ENCODE measurements at places on chromosomes 13 and 19. TPM values are rescaled to one million over a fixed set of nuclear protein-coding genes. Genes with fewer than 3 reads are reported as not detected.

ERICH6B gene
- total RNA-seq, result not detected

HSD17B14 gene
- total RNA-seq, result not detected

GRIK5 gene
- 0.42 TPM for total RNA-seq

ZNF547 gene
- total RNA-seq, result 2.6 TPM

TNFSF13B gene
- not detected for total RNA-seq

ZNF723 gene
- total RNA-seq, result not detected

EHD2 gene
- 9.7 TPM for total RNA-seq

IRF3 gene
- 110 TPM for total RNA-seq

GRCh38 chr19:40611900-40612698, 10.9 kb downstream of the LTBP4 start:
- no peak for DNase-seq

- DNase-seq, result peak; percentile 75
These were observed 62.6 kb downstream of the IER2 start for GRCh38 chr19:13212759-13213330.

C3 gene
- 10.2 TPM for total RNA-seq

S1PR5 gene
- 2.2 TPM for total RNA-seq

- DNase-seq, result no peak
These were observed 27.7 kb upstream of the POU2F2 start for GRCh38 chr19:42159942-42160341.

GRCh38 chr13:19062019-19062646, 119.5 kb downstream of the TUBA3C start:
- DNase-seq, result no peak

- no peak for DNase-seq
These were observed 87.5 kb downstream of the TSHZ3 start for GRCh38 chr19:31261603-31262212.

FLT1 gene
- total RNA-seq, result 4.2 TPM

DNA sequence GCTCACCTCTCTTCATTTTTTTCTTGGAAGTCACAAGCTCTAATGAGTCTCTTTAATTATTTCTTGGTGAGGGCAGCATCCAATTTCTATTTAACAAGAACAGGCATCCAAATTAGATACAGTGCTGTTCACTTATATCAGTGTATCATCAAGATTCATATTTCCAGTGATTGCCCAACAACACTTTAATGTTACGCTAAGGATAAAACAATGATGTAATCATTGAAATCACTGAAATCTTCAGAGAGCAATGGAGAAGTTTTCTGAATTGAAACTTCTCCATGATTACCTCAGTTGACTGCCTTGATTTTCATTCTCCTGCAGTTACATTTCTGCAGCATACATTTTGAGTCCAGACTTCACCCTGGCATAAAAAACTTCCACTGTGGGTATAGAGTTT, 17.1 kb upstream of the LRCH1 start:
- no peak for DNase-seq

GRCh38 chr13:73825143-73825542, 309.1 kb downstream of the KLF12 start:
- no peak for DNase-seq

DNA sequence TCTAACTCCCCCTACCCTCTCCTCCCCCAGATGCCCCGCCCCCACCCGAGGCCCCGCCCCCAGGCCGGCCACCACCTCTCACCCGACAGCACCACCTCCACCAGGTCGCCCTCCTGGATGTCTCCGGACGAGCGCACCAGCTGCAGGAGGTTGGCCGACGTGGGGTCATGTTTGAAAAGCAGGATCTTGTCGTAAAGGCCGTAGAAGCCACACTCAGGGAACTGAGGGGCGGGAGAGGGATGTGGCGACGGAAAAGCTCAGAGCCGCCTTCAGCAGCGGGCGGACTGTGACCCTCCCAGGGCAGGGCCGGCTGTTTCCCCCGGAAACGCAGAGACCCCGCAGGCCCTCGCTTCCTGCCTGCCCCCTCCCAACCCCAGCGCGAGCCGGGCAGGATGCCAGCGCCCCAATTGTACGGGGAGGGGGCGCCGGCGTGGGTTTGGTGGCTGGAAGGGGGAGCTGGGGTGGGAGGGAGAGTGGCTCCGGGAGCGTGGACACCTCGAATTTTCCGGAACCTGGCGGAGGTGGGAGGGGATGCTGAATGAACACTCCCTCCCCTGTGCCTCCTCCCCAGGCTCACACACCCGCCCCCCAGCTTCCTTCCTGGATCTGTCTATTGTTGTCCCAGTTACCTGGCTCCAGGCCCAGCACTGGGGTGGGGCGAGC, 3.0 kb downstream of the PRKD2 start:
- DNase-seq, result peak; percentile 88

DNA sequence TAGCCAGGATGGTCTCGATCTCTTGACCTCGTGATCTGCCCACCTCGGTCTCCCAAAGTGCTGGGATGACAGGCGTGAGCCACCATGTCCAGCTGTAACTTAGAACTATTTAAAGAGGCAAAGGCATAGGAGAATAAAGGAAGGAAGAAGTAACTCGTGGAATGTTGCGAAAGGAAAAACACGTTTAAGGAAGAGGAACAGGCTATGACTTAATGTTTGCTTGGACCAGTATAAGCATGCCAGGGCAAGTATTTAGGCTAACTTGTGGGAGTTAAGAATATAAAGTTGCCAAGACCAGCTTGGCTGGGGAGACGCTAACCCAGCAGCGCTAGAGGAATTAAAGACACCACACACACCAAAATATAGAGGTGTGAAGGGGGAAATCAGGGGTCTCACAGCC, 33.5 kb downstream of the ZNF844 start:
- DNase-seq, result no peak

DNA sequence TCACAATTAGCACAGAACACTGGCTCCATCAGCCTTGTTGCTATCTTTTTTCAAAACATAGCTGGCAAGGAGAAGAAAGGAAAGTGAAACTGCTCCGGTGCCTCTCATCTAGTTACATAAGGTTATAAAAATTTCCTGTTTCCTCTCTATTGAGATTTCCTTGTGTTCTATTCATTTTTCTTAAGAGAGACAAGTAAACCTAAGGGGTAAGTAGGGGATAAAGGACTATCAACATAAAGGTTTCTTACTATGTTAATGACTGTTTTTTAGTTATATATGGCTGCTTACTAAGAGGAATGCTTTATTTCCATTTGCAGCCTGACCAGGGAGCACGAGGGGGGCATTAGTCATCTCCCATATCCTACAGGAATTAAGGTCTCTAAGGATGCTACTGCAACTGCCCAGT, 73.2 kb upstream of the MLNR start:
- DNase-seq, result peak; percentile 39

DNA sequence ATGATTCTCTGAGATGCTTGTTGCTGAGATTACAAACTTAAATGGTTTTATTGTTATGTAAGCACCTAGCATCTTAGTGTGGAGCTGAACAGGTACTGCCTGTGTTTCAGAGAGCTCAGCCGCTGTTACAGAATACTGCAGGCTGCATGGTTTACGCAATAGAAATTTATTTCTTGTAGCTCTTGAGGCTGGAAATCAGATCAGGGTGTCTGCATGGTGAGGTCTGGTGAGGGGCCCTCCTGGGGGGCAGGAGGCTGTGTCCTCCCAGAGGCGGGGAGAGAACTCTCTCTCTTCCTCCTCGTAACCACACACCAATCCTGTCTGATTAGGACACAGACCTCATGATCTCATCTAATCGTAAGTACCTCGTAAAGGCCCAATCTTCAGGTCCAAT, 13.1 kb downstream of the ATP11A start:
- DNase-seq, result no peak

DNA sequence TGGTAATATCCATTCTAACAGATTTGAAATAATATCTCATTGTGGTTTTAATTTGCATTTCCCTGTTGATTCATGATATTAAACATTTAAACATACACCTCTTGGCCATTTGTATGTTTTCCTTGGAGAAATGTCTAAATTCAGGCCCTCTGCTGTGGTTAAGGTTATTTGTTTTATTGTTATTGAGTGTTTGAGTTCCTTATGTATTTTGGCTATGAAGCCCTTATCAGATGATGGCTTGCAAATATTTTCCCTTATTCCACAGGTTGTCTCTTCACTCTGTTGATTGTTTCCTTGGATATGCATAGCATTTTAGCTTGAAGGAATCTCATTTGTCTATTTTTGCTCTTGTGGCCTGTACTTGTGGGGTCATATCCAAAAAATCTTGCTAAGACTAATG, 303.6 kb downstream of the GPC5 start:
- no peak for DNase-seq

CEACAM1 gene
- not detected for total RNA-seq

- DNase-seq, result peak; percentile 61
These were observed 11.8 kb upstream of the ERFL start for GRCh38 chr19:41939861-41940730.

- no peak for DNase-seq
These were observed 22.1 kb upstream of the MTIF3 start for GRCh38 chr13:27472441-27472840.

C13orf46 gene
- not detected for total RNA-seq

DNA sequence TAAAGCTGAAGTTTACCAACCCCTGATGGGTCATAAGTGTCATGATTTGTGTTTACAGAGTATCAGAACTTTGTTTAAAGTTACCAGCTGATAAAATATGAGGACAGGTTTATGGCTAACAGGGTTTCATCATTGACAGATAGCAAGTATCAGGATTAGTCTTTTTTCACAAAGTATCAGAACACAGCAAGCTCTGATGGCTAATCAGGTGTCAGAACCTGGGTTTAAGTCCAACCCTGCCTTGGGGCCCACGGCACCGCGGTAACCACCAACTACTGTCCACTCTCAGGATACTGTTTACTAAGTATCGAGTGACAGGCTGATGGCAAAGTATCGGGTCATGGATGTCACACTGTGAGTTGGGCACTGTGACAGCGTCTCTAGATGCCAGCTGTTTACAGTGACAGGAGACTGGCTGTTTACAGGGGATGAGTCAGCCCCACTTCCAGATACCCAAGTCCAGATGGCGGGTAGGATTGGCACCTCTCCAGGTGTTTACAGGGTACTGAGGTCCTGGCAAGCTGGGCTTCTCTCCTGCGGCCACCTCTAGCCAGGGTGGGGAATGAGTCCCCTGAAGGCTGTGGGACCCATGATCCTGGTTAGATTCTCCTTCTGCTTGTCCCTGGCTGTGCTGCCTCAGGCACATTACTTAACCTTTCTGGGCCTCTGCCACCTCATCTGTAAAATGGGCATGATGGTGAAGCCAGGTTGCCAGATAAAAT, 21.8 kb downstream of the ARRDC2 start:
- DNase-seq, result peak; percentile 52
